H1 (cell line): ENCODE measurements at places on chromosomes 12 and 14.

- no peak for DNase-seq
These were observed 177.5 kb upstream of the NOS1 start for GRCh38 chr12:117538926-117539325.

DNA sequence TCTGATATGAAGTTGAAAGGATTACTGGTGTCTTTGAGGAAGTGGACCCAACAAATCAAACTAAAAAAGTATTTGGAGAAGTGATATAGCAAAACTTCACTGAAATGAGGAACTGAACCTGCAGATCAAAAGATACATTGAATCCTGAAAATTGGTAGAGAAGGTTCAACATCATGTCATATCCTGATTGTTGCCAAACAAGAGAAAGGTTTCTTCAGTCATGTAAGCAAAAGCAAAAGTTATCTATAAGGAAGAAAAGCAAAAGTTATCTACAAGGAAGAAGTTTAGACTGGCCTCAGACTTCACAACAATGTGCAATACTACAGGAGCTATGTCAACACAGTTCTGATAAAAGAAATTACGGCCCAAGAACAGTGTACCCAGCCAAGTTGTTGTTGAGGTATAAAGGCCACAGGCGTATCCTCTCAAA lies 142.7 kb downstream of the RAD51B start:
- no peak for DNase-seq

DNA sequence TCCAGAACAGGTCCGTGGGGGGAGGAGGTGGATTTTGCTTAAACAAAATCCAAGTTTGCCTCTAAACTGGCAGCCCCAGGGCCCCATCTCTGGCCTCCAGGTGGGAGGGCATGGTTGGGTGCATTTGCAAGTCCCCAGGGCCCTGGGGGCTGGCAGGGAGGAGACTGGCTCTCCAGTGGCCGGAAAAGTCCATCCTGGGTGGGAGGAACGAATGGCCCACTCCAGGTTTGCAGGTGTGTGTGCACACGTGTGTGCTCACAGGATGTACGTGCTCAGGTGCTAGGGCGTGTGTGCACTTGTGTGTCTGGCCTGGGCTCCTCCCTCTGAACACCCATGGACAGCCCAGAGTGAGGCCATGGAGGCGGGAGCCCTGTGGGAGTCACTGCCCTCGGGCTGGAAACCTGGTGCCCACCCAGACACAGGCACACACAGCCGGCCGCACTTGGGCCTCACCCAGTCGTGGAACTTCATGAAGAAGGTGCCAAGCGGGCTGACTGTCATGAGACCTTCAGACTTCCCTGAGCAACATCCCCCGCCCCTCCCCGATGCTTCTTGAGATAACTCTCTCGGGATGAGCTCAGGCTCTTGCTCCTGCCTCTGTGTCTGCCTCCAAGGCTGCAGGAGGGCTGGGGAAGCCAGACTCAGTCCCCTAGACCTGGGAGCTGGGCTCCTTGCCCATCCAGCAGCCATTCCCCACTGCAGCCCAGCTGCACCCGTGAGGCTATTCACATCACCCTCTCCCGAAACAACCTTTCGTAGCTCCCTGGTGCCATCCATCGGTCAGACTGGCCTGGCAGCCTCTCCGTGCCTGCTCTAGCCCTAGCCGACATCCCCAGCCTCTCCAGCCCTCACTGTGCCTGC lies 9.4 kb downstream of the AHNAK2 start:
- no peak for DNase-seq

- DNase-seq, result no peak
These were observed 21.1 kb downstream of the PRKCH start for GRCh38 chr14:61342486-61342885.

DNA sequence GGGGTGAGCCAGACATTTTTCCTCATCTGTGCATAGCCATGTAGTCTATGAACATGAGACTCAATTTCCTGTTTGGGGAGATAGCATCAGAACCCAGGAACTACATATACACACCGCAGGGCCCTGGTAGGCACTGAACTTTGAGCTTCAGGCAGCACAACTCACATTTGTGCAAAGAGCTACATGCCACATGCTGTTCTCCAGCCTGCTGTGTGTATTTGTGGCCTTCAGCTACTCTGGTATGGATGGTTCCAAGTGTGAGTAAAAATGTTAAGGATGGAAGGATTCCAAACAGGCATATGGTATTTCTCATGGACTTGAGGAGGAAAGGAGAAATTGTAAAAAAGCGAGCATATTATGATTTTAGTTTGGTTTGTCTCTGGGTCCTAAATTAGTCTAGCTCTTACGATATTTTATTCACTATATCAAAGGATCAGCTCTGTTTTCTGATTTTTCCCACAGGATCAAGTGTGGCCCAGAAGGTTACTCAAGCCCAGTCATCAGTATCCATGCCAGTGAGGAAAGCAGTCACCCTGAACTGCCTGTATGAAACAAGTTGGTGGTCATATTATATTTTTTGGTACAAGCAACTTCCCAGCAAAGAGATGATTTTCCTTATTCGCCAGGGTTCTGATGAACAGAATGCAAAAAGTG lies 422.4 kb upstream of the OR4E1 start:
- DNase-seq, result no peak

- no peak for DNase-seq
These were observed 12.5 kb upstream of the CRADD start for GRCh38 chr12:93664573-93665138.

DNA sequence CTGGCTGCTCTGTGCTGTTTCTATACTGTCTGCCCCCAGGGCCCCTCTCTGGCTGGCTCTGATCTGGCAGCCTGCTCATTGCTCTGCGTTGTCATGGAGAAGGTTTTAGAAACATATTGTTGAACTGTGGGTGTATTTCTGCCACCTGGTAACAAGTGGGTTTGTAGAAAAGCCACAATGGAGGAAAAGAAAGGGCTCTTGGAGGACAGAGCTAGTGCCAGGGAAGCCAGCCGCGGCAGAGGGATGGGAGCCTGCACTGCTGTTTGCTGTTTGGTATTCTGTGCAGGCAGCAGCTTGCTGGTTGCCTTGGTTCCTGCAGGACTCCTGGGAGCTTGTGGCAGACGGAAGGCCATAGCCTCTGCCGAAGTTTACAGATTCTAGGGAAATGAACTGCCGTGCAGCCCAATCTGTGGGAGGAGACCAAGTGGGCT lies 15.1 kb downstream of the CCDC177 start:
- no peak for DNase-seq
